Tongue (tissue), 3 donors: ENCODE measurements at places on chromosomes 7 and 10.

- DNase-seq = no peak
Observed at GRCh38 chr7:98156700-98157099, 50.0 kb downstream of the LMTK2 start.

DNA sequence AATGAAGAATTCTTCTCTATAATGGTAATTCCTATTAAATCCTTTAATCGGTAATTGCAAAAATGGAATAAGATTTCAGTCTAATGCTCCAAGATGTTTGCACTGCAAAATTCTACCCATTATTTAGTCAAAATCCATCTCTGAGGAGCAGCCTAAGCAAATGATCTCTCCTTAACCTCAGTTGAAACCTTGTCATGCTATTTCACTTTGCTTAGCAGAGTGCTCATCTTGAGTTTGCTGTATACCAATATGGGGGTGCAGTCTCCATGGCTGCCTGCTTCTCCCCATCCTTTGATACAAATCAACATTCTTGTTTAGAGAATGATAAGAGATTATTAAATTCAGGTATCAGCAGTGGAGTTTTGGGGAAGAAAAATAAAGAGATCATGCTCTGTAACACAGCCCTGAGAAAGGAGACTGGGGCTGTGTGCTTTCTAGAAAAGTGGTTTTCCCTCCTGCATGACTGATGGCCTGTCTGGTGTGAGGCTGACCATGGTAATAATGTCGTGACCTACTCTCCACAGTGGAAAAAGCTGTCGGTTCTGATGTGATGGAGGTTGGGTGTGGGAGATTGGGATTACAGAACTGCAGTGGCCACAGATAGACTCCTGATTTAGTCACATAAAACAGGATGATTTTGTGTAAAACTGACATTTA is 982.1 kb downstream of the NRG3 start:
- no peak for DNase-seq

DNA sequence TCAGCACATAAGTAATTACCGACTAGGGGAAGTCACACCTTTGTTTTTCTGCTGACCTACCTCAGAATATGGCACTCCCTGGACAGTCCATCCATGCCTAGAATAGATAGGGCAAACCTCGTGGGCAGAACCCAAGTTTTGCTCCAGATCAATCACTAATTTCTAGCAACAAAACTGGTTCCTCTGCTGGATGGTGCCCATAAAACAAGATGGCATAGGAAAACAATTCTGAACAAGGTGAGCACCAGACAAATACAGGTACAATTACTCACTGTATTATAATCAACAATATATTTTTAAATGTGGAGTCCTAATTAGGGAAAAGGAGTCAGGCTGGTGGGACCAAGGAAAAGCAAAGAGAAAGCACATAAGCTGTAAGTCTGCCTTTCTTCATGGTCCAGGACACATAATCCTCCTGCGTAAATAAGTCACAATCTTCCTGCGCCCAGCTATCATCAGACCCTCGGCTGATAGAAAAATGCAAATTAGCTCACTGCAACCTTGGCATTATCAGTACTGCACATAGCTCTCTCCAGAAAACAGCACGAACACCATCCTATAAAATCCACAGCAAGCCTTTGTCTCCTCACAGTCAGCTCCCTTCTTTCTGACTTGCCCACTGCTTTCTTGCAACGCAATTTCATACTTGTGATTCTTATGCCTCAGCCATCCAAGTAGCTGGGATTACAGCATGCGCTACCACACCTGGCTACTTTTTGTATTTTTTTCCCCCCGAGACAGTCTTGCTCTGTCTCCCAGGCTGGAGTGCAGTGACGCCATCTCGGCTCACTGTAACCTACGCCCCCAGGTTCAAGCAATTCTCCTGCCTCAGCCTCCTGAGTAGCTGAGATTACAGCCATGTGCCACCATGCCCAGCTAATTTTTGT is 15.1 kb downstream of the URGCP start:
- no peak for DNase-seq

DNA sequence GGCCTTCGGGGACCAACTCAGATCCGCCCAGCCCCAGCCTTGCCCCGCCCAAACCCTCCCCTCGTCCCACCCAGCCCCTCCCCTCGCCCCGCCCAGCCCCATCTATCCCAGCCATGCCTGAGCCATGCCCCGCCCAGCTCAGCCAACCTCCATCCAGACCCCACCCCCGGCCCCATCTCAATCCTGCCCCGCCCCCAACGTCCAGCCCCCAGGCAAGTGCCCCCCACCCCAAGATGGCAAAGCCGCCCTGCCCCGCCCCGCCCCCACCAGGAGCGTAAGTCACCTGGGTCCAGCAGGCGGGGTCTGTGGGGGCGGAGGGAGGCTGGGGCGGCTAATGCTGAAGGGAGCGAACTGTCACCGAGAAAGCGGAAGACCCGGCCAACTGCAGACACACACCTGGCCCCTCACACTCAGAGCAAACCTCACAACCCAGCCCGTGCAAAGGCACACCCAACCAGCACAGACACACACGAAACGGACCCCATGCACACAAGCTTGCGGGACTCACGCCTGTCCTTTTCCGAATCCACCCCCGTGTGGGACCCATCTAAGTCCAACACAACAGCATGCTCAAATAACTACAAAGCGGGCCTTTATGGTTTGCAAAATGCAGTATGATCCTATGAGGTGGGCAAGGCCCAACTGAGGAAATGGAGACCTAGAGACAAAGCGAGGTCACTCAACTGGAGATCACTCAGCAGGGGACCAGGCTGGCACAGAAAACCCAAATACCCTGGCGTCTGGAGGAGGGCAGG is 11.5 kb upstream of the OGA start:
- DNase-seq = peak; percentile 83

DNA sequence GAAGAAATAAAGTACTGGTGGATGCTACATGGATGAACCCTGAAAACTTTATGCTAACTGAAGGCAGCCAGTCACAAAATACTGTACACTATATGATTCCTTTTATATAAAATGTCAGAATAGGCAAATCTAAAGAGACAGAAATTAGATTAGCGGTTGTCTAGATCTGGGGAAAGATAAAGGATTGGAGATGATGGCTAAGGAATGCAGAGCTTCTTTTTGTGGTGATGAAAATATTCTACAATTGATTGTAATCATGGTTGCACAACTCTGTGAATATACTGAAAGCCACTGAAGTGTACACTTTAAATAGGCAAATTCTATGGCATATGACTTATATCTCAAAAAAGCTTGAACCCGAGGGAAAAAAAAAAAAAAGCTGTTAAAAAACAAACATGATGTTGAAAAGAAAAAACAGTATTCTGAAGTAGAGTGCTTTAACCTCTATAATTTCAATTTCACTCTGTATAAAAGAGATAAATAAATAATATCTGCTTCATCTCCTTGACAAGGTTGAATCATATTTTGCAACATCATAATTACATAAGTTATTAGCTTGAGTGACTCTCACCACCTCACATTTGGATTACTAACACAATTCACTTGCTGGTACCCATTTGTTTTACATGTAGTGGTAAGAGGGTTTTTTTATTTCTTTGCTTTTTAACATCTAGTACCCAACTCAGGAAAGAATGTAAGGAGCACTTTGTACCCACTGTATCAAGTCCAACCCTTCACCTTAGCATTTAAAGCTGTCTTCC is 2.8 kb upstream of the GNAI1 start:
- no peak for DNase-seq

- DNase-seq = no peak
Observed at GRCh38 chr7:114209968-114210367, 204.6 kb upstream of the FOXP2 start.

DNA sequence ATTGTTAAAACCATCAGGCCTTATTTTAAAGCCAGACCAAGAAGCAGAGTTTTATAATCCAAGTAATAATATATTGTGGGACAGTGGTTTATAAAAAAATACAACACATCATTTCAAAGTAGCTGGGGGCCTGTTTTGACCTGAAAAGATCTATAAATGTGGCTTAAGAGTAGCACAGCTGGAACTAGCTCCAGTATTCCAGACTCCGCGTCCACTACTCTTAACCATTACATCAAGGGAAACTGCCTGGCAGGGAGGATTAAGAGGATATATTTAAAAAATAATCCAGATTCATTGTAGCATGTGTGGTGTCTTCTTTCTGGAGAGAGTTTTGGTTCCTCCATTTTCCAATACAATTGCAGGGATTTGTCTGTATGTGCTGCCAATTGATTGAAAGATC is 67.3 kb downstream of the MET start:
- no peak for DNase-seq

- no peak for DNase-seq
Observed at GRCh38 chr7:11751315-11751714, 80.7 kb downstream of the THSD7A start.

DNA sequence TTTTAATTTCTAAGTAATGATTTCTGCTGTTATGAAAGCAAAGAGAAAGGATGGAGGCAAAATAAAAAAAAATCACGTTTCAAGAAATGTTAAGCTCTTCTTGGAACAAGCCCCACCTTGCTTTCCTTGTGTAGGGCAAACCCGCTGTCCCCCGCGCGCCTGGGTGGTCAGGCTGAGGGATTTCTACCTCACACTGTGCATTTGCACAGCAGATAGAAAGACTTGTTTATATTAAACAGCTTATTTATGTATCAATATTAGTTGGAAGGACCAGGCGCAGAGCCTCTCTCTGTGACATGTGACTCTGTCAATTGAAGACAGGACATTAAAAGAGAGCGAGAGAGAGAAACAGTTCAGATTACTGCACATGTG is 2.4 kb downstream of the ADRB1 start:
- DNase-seq = no peak

DNA sequence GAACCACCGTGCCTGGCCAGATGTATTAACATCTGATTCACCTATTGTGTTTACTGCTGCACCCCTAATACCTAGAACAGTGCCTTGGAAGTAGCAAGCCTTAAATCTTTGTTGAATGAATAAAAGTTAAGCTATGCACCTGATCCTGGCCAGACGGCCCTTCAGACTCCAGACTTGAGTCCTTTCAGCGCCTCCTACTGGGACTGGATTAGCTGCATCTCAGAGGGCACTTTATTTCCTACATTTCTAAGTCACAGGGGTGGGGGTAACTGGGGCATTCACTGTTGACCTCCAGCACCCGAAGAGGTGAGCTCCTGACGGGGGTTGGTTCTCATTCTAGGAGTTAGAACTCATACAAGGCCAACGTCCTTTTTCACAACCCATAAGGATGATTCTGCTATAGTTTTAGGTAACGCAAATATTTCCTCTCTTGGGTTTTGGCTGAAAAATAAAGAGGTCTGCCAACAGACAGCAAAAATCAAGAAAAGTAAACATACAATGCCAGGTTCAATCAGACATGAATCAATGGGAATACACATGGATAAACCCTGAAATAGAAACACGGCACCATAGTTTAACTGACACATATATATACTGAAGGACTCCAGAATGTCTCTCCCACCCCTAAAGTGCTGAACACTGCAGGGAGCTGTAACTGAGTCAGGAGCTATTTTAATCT is 48.0 kb upstream of the DLG5 start:
- peak; percentile 40 for DNase-seq

DNA sequence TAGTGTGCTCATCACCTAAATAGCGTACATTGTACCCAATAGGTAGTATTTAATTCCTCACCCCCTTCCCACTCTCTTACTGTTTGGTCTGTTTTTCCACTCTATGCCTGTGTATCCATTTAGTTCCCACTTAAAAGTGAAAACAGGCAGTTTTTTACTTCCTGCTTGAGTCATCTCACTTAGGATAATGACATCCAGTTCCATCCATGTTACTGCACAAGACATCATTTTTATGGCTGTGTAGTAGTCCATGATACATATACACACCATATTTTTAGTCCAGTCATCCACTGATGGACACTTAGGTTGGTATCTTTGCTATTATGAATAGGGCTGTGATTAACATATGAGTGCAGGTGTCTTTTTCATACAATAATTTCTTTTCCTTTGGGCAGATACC is 10.1 kb downstream of the STK17A start:
- no peak for DNase-seq

- no peak for DNase-seq
Observed at GRCh38 chr7:88090671-88091070, 129.2 kb downstream of the SRI start.

DNA sequence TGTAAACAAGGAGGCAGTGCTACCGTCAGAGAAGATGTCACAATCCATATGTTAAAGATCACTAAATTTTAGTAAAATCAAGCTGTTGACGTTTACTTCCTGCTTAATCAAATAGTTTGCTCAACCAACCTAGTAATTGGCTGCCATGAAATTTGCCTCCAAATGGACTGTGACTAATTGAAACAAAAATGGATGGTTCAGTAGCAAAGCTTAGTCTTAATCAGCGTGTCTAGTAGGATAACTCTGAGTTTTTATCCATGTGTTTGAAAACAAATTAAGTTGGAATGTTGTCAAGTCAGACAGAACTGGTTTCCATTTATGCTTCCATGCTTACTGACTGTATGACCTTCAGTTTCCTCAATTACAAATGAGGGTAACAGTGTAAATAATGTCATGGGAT is 1456.7 kb upstream of the CELF2 start:
- DNase-seq = no peak

DNA sequence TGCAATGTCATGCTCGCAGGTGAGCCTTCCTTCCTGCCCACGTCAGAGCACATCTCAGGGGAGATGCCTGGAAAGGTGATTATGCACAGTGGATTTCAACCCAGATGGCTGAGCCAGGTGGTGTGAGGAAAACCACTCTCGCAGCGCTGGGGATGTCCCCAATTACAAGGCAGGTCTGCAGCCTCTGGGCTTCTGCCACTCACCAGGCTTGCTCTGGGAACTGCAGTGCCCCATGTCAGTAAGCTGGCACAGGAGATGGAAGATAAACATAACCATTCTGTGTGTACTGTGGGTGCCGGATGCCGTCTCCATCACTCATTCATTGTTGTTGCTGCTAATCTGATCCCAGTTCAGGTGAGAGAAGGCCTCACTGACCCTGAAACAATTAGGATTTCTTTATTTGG is 222.9 kb upstream of the PITRM1 start:
- peak; percentile 17 for DNase-seq
